Activated T-helper 17 cell treated with anti-CD3 and anti-CD28 coated beads, Interleukin-2, amount 50 U/mL, for 72 hours (primary cell): ENCODE measurements at places on chromosomes 2 and 18. TPM values are rescaled to one million over a fixed set of nuclear protein-coding genes. Genes with fewer than 3 reads are reported as not detected.

GRCh38 chr2:20666005-20666303 lies 990 bp upstream of the GDF7 start:
- H3K4me1 ChIP-seq = no peaks in the 10 kb centered on the region
- H3K4me3 ChIP-seq = peak overlapping the region; percentile 64
- ATAC-seq = no peak
- H3K27me3 ChIP-seq = peaks cover 47% of the 10 kb centered on the region

DNA sequence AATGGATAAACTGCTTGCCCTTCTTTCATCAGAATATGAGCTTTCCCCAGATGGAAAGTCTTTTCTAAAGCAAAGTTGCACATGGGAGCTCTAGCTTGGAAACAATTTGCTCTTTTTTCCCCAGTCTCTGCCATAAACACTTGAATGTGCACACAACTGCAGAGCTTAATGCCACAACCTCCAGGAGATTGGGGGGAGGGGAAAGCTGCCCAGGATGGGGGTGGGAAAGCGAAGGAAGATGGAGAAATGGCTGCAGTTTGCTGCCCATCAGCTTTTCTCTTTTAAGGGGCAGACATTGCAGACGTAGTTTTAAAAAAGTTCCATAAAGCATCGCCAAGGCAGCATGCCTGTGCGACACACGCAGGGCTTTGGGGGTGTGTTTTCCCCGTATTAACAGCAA lies 1.5 kb downstream of the ACKR3 start:
- ATAC-seq = no peak
- H3K36me3 ChIP-seq = no peaks in the 10 kb centered on the region
- H3K4me3 ChIP-seq = no peak overlapping the region
- H3K27ac ChIP-seq = no peak overlapping the region
- H3K27me3 ChIP-seq = no peaks in the 10 kb centered on the region

The C2orf49 gene
- total RNA-seq = 17.7 TPM

DNA sequence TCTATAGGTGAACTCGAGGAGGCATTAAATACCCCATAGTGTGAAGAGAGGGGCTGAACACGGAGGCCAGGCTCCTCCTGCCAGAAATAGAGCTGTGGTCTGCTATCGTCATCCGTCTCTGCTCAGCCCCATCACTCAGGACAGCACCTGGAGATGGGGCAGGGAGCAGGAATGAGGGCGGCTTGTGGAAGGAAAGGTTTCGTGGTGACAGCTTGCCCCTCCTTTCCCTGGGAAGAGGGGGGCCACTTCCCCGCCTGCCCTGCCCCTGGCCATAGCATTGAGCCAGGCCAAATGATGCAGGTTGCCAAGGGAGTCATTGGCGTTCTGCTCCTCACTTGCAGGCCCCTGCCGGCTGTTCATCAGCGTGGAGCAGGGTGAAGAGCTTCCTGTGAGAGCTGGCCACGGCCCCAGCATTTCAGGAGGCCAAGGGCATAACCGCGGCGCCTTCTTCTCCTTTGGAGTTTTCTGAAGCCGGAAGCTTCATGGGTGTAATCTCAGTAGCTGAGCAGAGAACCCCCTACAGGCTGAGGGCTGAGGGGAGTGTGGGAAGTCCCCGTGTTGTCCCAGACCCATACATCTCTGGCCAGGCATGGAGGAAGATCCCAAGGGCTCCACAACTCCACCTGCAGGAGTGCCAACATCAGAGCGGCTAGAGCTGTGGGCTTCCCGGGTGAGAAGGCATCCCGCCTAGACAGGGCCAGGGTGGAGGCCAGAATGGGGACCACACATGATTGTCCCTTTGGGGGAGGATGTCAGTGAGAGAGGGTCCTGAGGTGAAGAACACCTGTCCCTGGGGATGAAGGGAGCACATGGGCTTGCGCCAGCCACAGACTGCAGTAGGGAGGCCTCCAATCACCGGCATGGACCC lies 112.5 kb upstream of the GLI2 start:
- H3K4me1 ChIP-seq = no peaks in the 10 kb centered on the region
- ATAC-seq = no peak
- H3K4me3 ChIP-seq = no peak overlapping the region
- H3K27ac ChIP-seq = no peak overlapping the region
- H3K36me3 ChIP-seq = no peaks in the 10 kb centered on the region
- peaks cover 13% of the 10 kb centered on the region for H3K27me3 ChIP-seq

DNA sequence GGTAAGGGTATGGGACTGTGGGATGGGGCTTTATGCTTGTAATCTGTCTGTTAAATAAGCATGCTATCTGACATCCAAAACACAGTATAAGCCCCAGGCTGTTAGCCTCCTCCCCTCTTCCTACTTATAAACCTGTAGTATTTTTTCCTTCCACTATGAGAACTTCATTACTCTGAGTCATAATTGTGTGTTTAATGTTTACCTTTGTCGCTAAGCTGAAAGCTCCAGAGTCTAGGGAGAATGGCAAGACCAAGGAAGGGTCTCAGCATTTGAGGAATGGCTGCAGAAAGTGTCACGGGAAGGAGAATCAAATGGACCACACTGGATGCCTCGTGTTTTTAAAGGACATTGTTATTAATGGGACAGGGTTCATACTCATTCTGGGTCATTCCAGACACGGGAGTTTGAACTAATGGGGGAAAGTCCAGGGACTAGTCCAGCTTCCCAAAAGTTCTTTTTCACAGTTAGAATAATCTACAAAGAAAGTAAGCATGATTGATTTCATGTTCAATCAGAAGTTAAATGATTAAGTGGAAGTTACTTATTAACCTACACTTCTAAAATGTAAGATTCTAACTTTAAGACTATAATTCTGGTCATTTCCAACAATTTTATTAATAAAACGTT lies 292.2 kb downstream of the AFF3 start:
- no peaks in the 10 kb centered on the region for H3K36me3 ChIP-seq
- H3K27me3 ChIP-seq = peaks cover 7% of the 10 kb centered on the region
- ATAC-seq = no peak
- no peak overlapping the region for H3K27ac ChIP-seq

- no peaks in the 10 kb centered on the region for H3K4me1 ChIP-seq
- no peak overlapping the region for H3K4me3 ChIP-seq
- H3K27me3 ChIP-seq = peaks cover 8% of the 10 kb centered on the region
- no peak for ATAC-seq
- no peak overlapping the region for H3K27ac ChIP-seq
- no peaks in the 10 kb centered on the region for H3K36me3 ChIP-seq
These were observed 71.0 kb downstream of the GALNT14 start for GRCh38 chr2:31067259-31067658.

- no peak for ATAC-seq
- no peaks in the 10 kb centered on the region for H3K27me3 ChIP-seq
- H3K4me3 ChIP-seq = no peak overlapping the region
- H3K36me3 ChIP-seq = no peaks in the 10 kb centered on the region
- no peak overlapping the region for H3K27ac ChIP-seq
These were observed 1329.8 kb downstream of the DSC3 start for GRCh38 chr18:29712785-29713184.

GRCh38 chr2:44941551-44942234 lies at the start of gene SIX3:
SIX3 (plus strand) TSS chr2:44941702; CDS start chr2:44942105, 403 bp downstream.
- peak within 1 kb of the TSS; percentile 16 for H3K27ac ChIP-seq
- ATAC-seq = peak; percentile 69
- peaks cover 12% of the 10 kb centered on the region for H3K4me1 ChIP-seq

GRCh38 chr18:11078491-11078890 lies 70.9 kb downstream of the PIEZO2 start:
- no peak for ATAC-seq
- no peaks in the 10 kb centered on the region for H3K36me3 ChIP-seq
- H3K27me3 ChIP-seq = peaks cover 9% of the 10 kb centered on the region
- H3K4me1 ChIP-seq = no peaks in the 10 kb centered on the region

DNA sequence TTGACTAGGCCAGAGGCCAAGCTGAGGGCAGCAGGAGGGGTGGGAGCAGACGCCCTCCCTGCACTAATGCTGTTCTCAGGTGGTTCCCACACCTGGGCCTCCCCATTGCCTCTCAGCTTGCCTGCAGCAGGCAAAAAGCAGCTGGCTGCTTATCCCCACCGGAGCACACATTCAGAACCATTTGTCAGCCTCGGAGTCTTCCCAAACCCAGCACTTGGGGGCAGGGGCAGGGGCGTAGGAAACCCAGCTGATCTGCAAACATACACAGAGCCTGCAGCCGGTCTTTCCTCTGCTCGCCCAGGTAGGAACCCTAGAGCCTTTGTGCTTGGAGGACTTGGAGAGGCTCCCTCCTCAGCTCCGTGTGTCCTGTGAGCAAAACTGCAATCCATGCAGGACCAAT lies 249.8 kb downstream of the CYP26B1 start:
- no peak overlapping the region for H3K4me3 ChIP-seq
- H3K27ac ChIP-seq = no peak overlapping the region
- H3K4me1 ChIP-seq = no peaks in the 10 kb centered on the region
- no peaks in the 10 kb centered on the region for H3K36me3 ChIP-seq

GRCh38 chr2:66930339-66931220 lies 466.6 kb upstream of the ETAA1 start:
- H3K27ac ChIP-seq = no peak overlapping the region
- no peaks in the 10 kb centered on the region for H3K36me3 ChIP-seq
- H3K27me3 ChIP-seq = no peaks in the 10 kb centered on the region
- no peaks in the 10 kb centered on the region for H3K4me1 ChIP-seq

DNA sequence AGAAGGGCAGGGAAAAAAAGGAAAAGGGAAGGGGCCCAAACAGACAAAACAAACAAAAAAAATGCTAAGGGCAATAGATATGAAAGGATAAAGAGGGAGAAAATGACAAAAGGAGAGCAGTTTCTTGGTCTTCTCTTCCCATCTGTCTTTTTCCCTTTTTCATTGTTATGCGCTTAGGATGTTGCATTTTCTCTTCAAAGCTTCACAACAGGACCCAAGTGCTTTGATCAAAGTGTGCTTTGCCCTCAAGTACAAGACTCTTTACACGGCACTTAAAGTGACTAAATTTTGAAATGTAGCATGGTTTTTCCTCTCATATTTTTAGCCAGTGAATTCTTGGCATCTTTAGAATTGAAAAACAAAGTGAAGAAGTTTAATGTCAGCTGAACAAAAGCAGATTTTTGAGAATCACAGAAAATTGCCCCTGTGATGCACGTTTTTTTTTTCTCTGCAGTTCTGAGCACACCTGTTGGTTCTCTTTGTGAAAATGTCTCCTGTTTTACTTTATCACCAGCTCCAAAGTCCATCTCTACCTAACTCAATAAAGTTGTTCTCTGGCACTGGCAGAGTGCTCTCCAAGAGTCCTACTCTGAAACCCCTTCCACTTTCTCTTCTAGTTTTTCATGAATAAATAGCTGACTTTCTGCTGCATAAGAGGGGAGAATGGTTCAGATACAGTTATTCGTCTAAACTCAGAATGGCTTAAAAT lies 126.6 kb downstream of the KCNH7 start:
- H3K4me3 ChIP-seq = no peak overlapping the region
- no peaks in the 10 kb centered on the region for H3K27me3 ChIP-seq
- H3K4me1 ChIP-seq = no peaks in the 10 kb centered on the region
- no peak overlapping the region for H3K27ac ChIP-seq
- no peaks in the 10 kb centered on the region for H3K36me3 ChIP-seq

DNA sequence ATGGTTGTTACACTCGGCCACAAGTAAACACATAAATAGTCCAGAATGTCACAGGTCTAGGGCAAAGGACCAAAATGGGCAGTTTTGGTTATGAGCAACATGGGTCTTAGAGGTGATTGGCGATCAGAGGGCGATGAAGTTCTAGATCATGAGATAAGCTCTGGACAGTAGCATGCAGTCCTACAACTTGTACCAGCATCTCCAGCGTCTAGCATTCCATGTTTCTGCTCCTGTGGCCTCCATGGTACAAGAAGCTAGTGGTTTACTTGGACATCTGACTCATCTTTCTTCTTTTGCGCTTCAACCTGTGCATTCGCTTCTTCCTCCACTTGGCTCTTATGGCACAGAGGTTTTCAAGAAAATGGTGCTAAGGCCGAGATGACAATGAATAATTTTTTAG lies 8.9 kb upstream of the MMADHC start:
- no peak for ATAC-seq
- no peaks in the 10 kb centered on the region for H3K36me3 ChIP-seq
- H3K27ac ChIP-seq = no peak overlapping the region
- no peak overlapping the region for H3K4me3 ChIP-seq
- H3K4me1 ChIP-seq = peaks cover 11% of the 10 kb centered on the region
- peaks cover 17% of the 10 kb centered on the region for H3K27me3 ChIP-seq

- no peak overlapping the region for H3K4me3 ChIP-seq
- H3K36me3 ChIP-seq = no peaks in the 10 kb centered on the region
- peaks cover 18% of the 10 kb centered on the region for H3K27me3 ChIP-seq
- no peaks in the 10 kb centered on the region for H3K4me1 ChIP-seq
- H3K27ac ChIP-seq = no peak overlapping the region
These were observed 186.8 kb downstream of the TMEM247 start for GRCh38 chr2:46666044-46666679.

DNA sequence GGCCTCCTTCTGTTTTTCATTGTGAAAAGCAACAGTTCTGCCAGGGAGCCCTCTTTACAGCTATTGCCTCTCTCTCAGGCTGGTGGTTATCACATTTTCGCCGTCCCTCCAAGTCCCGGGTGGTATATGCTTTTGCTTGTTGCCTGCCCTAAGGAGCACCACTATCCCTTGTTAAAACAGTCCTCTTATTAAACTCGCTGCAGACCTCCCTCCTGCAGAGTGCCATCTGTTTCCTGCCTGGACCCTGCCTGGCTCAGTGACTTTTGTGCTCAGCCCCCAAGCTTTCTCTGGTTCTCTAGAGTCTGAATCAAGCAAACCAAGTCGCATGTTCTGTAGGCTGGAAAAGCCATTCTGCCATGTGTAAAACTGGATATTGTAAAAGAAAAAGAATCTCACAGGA lies 72.1 kb upstream of the FHL2 start:
- H3K4me1 ChIP-seq = peaks cover 9% of the 10 kb centered on the region
- no peak overlapping the region for H3K27ac ChIP-seq
- H3K27me3 ChIP-seq = peaks cover 8% of the 10 kb centered on the region

DNA sequence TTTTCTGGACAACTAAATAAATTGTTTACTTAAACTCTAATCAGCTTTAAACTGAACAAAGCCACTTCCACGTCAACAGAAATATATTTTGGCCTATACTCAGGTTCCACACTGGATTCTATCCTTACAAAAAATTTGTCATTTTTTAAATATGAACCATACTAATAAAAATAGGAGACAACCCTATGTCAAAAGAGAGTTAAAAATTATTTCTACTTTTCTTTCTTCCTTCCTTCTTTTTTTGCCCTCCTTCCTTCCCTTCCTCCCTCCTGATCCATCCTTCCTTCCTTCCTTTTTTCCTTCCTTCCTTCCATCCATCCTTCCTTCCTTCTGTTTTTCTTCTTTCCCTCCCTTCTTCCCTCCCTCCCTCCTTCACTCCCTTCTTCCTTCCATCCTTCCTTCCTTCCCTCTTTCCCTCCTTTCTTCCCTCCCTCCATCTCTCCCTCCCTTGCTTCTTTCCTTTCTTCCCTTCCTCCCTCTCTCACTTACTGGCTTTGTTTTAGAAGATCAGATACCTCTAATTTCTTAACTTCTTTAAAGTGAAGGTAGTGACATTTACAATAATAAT lies 1444.9 kb downstream of the DPP10 start:
- ATAC-seq = no peak
- no peaks in the 10 kb centered on the region for H3K36me3 ChIP-seq

The MOCOS gene
- 0.19 TPM for total RNA-seq
